ENCODE measurements at places on chromosomes 13 and 19.
A peak's percentile ranks its signal among the peaks of the same experiment; 100 is the strongest.

GRCh38 chr19:18014197-18014596 lies 6.2 kb downstream of the ARRDC2 start:
- DNase-seq = no peak

DNA sequence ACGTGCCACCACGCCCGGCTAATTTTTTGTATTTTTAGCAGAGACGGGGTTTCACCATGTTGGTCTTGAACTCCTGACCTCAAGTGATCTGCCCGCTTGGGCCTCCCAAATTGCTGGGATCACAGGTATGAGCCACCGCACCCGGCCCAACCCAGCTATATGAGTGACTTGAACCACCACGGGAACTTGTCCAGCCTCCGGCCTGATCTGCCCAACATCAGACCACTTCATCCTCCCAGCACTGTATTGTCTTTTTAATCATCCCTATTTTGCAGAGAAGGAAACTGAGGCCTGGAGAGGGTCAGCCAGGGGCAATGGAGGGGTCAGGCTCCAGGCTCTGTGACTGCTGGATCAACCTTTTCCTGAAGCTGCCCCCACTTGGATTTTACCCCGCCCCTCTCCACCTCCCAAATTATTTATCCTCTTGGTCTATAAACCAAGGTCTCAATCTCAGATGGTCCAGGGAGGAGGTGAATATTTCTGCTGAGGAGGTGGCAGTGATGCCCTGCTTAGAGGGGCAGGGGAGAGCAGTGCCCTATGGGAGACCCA lies 893 bp upstream of the PLIN3 start:
- no peak for DNase-seq

GRCh38 chr19:35348911-35349611 lies 1.4 kb downstream of the FFAR1 start:
- DNase-seq = no peak

DNA sequence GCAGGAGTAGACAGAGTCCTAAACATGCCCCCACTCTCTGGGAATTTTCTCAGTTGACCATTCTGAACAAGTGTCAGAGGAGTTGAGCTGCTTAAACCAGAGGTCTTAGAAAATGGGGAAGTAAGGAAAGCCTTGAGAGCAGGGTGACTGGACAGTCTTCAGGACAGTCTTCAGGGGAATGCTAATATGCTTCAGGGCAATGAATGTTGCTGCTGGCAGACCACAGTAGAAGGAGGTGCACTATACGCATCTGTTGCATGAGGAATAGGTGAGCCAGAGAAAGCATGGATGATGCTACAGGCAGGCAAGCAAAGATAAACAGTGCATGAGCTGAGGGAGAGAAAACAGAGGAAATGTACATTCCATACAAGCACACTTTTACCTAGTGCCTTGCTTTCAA lies 196.6 kb upstream of the GPR12 start:
- DNase-seq = no peak

GRCh38 chr19:46288896-46289588 lies 7.8 kb upstream of the HIF3A start:
- no peak for DNase-seq

DNA sequence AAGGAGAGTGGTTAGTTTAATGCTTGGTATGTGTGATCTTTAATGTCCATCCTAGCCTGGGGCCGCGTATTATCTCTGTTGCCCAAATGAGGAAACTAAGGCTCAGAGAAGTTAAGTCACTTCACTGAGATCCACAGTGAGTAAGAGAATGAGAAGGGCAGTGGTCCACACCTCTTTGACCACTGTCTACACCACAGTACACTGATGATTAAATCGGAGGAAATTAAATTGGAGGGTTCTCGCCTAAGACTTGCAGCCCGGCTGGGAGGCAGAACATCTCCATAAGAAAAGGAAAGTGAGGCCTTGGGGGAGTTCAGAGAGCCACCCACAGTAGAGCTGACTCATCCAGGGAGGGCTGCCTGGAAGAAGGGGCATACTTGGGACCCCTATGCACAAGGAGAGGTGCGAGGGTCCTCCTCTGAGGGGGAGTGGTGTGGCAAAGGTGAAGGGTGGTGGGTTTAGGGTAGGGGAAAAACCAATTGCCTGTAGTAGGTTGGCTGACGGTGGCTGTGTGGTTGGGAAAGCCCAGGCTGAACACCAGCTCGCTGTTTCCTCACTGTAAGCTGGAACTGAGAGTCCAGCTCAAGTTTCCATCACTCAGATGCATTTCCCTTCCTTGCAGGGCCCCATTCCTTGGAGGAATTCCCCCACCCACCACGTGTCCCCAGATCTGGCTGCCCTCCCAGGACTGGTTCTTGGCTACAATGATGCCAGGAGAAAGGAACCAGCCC lies 15.0 kb upstream of the DHRS12 start:
- peak; percentile 43 for DNase-seq

DNA sequence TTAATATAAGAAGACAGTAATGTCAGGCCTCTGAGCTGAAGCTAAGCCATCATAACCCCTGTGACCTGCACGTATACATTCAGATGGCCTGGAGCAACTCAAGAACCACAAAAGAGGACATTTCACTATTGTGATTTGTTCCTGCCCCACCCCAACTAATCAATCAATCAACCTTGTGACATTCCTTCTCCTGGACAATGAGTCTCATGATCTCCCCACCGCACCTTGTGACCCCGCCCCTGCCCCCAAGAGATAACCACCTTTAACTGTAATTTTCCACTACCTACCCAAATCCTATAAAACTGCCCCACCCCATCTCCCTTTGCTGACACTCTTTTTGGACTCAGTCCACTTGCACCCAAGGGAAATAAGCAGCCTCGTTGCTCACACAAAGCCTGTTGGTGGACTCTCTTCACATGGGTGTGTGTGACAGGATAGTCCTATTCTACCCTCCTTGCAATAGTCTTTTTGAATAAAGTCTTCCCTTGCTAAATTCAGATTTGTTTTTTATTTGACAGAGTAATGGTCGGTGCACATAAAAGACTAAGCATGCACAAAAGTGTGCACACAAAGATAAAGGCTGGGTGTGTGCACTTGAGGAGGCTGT lies 14.0 kb downstream of the CD70 start:
- no peak for DNase-seq

DNA sequence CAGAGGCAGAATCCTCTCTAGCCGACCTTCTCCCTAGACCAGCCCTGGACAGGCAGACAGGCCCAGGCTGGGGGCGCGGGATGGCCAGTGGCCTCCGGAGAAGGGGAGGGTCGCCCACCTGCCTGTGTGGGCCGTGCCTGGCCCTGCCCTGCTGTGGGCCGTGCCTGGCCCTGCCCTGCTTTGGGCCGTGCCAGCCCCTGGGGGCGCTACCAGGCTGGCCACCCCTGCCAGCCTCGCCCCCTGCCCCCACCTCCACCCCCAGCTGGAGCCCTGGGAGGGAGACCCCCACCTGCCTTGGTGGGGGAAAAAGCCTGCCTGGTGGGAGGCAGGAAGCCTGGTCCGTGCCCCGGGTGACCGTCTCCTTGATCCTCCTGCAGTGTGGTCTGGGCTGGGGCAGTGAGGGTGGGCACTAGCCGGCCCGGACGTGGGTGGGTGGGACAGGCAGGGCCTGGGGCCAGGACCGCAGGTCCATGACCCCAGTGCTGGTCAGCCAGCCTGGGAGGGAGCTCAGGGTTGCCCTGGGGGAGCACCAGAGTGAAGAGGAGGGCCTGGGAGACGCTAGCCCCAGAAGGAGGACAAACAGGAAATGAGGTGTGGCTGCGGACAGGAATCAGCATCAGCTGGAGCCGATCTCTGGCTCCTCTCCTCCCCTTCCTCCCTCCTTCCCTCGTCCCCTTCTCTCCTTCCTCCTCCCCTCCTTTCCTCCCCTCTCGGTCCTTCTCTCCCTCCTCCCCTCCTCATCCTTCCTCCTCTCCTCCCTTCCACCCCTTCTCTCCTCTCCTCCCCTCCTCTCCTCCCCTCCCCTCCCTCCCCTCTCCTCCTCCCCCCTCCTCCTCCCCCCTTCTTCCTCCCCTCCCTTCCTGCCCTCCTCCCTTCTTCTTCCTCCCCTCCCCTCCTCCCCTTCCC lies 5.1 kb upstream of the MKNK2 start:
- DNase-seq = no peak

DNA sequence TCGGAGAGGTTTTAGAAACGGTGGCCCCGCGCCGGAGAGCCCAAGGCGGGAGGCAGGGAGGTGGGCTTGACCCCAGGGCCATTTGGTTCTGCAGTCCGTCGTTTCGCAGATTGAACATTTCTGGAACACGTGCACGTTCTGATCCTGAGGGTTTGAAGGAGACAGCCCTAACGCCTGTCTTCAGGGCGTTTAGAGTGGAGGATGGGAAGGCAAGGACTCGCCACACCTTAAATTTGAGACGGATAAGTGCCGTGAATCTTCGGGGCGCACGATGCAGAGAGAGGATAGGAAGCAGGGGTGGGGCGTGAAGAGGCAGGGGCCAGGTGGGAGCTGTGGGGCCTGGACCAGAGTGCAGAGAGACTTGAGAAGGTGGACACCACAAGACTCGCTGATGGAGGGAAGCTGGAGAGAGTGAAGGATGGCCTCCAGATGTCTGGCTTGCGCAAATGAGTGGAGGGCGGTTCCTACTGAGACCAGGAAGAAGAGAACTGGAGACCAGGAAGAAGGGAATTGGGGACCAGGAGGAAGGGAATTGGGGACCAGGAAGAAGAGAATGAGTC lies 804 bp upstream of the MIER2 start:
- no peak for DNase-seq

- DNase-seq = peak; percentile 21
Measured at GRCh38 chr13:48749699-48750473, 96.2 kb downstream of the CYSLTR2 start.

- DNase-seq = no peak
Measured at GRCh38 chr19:28636706-28637105, 576.2 kb downstream of the UQCRFS1 start.

GRCh38 chr13:84867246-84867645 lies 932.0 kb downstream of the SLITRK6 start:
- DNase-seq = no peak

- no peak for DNase-seq
Measured at GRCh38 chr19:38956264-38956663, 19.3 kb downstream of the FBXO17 start.

GRCh38 chr19:19538061-19538784 lies at the start of gene CILP2:
CILP2 (plus strand) TSS chr19:19538265; CDS start chr19:19538350, 85 bp downstream.
- DNase-seq = peak; percentile 38

DNA sequence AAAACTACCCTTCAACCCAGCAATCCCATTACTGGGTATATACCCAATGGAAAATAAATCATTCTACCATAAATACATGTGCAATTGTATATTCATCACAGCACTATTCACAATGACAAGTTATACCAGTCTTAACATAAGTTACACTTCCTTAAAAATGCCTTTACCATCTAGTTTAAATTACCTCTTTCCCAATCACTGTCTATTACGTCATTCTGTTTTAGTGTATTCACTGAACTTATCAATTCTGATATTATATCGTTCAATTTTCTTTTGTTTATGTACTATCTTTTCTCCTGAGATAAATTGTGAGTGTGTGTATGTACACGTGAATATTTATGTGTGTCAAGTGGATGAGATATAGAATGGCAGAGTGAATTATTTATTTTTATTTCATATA lies 1416.8 kb downstream of the OLFM4 start:
- no peak for DNase-seq

DNA sequence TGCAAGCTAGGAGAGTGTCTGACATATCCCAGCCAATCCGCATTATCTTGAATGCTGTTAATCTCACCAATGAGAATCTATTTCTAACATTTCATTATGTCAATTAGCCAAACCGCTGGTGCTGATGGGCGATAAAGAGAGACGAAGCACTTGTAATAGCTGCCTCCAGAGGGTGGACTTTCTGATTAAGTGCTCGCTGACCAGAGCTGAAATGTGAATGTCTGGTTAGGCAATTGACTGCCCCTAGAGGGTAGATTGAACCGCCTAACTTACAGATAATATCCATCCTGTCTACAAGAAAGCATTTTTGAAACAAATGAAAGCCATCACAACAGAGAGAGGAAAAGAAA lies 552 bp upstream of the GRWD1 start:
- no peak for DNase-seq

GRCh38 chr19:6216996-6217751 lies 62.6 kb downstream of the MLLT1 start:
- no peak for DNase-seq

- no peak for DNase-seq
Measured at GRCh38 chr19:40683437-40683836, 7.0 kb downstream of the NUMBL start.

All from stimulated activated CD4-positive, alpha-beta T cell treated with anti-CD3 and anti-CD28 coated beads, Interleukin-15, amount 100 ng/mL, for 1 hour (primary cell).